ENCODE measurements at places on chromosomes 13 and 19.

DNA sequence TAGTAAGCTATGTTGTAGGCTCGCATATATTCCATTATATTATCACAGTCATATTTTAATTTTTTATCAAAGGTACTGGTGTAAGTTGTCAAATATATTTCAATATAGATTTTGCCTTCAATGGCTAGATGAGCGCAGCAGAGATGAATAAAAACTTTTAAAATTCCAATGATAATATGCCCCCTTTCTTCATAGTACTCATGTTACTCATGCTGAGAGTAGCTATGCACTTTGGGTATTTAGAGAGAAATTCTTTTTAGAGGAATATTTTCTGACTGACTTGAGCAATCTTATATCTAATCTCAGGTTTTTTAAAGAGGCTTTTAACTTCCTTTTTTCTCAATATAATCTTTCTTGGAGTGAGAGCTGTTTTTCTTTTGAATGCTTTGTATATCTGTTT lies 11.4 kb downstream of the ZNF254 start:
- no peak for DNase-seq

GRCh38 chr13:32824675-32825074 lies 191.5 kb upstream of the KL start:
- DNase-seq, result peak; percentile 70

DNA sequence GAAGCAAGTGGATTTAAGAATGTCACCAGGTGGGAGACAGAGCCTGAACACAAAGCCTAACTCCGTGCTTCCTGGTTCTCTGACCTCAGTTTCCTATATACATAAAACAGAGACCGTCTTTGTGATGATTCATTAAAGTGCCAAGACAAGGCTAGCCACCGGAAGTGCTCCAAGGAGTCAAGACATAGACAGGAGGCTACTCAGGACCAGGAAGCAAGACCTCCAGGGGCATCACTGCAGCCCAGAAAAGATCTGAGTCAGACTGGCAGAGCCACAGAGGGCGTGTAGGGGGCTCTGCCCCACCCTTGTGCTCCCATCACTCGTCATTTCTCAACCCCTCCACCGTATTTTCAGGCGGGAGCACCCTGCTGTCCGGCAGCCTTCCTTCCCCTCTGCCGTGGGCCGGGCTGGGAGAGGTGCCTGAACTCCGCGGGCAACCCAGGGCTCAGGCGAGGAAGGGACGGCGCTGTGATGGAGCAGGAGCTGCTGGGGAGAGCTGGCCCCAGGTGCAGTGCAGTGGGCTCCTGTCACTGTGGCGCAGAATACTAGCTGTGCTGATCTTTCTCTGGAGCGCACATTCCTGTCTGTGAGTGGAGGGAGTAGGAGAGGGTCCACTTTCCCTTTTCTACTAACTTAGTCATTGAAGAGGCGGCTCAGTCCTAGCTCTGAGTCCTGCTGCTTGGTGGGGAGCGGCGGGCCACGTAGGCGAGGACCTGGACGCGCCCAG lies 134.7 kb upstream of the GPR12 start:
- no peak for DNase-seq

- peak; percentile 62 for DNase-seq
Observed at GRCh38 chr19:4678881-4679790, 9.0 kb upstream of the MYDGF start.

GRCh38 chr19:50939596-50939995 lies 13.2 kb downstream of the KLK5 start:
- DNase-seq, result no peak

GRCh38 chr19:47230054-47230920 lies 712 bp downstream of the BBC3 start:
- DNase-seq, result peak; percentile 64

DNA sequence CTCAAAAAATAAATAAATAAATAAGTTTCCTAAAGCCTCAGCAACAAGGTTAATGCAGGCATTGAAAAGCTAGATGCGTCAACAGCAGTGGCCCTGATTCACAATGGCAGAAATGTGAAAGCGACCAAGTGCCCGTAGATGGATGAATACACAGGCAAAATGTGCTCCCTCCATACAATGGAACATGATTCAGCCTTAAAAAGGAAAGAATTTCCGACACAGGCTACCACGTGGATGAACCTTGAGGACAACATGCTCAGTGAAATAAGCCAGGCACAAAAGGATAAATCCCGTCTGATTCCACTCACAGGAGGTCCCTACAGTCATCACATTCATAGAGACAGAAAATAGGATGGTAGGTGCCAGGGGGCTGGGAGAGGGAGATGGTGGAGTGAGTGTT lies 31.7 kb downstream of the INSR start:
- no peak for DNase-seq

DNA sequence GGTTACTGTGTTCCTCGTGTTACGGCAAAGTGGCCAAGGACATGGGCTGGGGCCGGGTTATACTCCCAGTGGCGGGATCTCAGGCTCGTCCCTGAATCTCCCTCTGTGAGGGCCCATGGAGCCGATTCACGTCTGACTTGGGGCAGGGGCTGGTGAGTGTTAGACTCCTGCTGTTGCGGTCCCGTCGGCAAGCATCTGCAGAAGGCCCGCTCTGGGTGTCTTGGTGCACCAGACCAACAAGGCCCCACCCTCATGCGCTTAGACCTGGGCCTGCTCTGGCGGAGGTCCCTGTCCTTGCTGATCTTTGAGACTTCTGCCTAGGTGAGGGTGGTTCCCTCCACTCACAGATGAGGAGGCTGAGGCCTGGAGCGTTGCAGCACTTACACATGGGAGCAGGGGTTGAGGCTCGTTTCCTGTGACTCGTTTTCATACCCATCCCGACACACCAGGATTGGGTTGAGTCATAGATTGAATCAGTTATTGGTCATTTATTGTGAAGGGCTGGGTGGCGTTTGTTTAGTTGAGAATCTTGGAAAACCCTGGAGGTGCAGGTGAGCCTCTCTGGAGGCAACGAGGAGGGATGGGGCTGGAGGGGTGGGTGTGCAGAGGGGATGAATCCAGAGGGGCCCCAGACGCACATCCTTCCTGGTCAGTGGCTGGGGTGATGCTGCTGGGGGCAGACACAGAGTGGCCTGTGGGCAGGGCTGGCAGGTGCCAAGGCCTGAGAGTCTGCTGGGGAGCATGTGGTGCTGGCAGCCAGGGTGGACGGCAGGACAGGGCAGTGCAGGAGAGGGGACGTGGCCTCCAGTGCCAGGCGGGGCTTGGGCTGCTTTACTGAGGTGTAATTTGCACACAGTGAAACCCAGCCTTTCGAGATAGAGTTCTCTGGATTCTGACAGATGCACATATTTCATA lies 4.6 kb downstream of the EPN1 start:
- no peak for DNase-seq

DNA sequence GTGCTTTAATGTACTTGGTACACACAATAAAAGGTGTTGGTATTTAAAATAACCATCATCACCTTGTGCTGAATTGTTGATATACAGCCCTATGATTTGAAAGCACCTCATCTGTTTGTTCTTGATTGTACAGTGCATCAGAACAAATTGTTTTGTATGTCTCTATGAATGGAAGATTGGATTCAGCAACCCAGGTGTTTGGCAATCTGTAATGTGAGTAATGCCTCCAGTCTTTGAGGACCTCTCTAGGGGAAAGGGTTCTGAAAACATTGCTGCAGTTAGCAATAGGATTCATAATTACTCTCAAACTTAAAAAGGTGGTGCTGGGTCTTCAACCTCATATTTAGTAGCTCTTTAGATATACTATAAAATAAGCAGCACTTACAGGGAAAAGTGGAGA lies 341.8 kb downstream of the OXGR1 start:
- DNase-seq, result no peak

- DNase-seq, result peak; percentile 79
Observed at GRCh38 chr19:46786236-46787039, 2.0 kb downstream of the SLC1A5 start.

- no peak for DNase-seq
Observed at GRCh38 chr19:16146112-16146511, 2.6 kb downstream of the HSH2D start.

GRCh38 chr19:1241417-1242095 lies at the start of gene ATP5F1D:
ATP5F1D (plus strand) TSS chr19:1241751; CDS start chr19:1241851, 100 bp downstream.
- peak; percentile 93 for DNase-seq

GRCh38 chr19:409516-410242 lies 732 bp upstream of the C2CD4C start:
- DNase-seq, result no peak

DNA sequence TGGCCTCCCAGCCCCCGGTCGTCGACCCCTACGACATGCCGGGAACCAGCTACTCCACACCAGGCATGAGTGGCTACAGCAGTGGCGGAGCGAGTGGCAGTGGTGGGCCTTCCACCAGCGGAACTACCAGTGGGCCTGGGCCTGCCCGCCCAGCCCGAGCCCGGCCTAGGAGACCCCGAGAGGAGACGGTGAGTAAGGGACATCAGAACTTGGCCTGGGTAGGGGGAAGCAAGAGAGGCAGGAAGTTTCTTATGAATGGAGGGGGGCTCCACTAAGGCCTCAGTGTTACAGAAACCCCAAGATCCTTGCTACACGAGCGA lies 2.9 kb downstream of the FOSB start:
- no peak for DNase-seq

Data from SJCRH30 (cell line).